ENCODE measurements at places on chromosomes 1 and 21.

- DNase-seq = peak; percentile 14
Measured at GRCh38 chr1:84847253-84848250, 45.5 kb downstream of the LPAR3 start.

GRCh38 chr1:111509997-111510375 is 6.6 kb upstream of the ADORA3 start:
- no peak for DNase-seq

GRCh38 chr1:38009088-38009840 is 3.3 kb upstream of the UTP11 start:
- DNase-seq = peak; percentile 58

DNA sequence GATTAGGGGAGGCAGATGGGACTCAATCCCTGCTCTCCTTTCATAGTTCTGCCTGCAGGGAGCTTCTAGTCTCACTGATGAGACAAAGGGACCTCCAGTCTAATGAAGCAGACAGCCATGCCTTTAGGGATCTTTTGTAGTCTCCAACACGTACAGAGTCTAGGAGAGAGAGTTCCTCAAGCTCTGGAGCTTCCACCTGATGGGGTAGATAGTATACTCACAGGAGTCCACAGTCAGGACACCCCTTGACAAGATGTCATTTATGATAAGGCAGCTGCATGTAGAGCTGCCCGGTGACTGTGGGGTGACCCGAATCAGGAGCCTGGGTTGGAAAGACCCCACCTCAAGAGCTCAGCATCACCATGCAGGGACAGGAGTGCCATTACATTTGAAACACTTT is 55.3 kb upstream of the CNTN2 start:
- no peak for DNase-seq

All from activated naive CD8-positive, alpha-beta T cell treated with anti-CD3 and anti-CD28 coated beads, Interleukin-2, amount 50 U/mL, for 24 hours (primary cell).